ENCODE measurements at places on chromosomes 11 and 22.

DNA sequence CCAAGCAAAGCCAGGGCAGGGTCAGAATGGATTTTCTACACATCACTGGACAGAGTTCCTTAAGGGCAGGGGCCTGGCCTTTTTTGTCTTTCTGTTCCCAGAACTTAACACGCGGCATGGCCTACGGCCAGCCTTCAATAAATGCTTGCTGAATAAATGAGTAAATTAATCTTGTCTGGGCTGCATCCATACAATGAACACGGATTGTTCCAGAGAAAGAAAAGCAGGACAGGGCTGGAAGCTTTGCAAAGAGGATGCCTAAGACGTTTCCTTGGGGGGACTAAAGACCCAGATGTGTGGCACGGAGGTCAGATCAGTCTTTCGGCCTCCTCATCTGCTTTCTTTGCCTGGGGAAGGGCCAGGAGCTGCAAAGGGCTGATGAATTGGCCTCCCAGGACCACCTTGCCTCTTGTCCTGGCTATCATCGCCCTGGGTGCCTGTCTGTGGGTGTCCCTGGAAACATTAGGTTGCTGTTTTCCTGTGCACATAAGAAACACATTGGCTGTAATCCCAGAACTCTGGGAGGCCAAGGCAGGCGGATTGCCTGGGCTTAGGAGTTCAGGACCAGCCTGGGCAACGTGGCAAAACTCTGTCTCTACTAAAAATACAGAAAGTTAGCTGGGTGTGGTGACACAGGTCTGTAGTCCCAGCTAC is 20.8 kb upstream of the RFPL3 start:
- no peak for DNase-seq

DNA sequence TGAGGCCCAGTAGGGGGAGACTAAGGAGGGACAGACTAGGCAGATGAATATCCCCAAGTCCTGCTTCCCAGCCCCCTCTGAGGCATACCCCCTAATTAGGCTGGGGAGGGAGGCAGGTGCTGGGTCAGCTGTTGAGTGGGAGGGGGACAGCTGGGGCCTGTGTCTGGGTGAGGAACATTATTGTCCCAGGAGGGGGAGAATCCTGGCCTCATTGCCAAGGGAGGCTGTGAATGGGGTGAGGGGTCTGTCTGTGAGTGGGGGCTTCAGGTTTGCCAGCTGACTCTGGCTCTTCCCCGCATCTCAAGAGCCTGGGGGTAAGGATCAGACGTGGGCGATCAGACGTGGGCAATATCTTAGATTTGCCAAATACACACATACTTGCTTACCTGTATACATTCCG is 2.1 kb downstream of the INPPL1 start:
- no peak for DNase-seq

- DNase-seq = no peak
Measured at GRCh38 chr11:85184721-85185120, 442.4 kb downstream of the DLG2 start.

DNA sequence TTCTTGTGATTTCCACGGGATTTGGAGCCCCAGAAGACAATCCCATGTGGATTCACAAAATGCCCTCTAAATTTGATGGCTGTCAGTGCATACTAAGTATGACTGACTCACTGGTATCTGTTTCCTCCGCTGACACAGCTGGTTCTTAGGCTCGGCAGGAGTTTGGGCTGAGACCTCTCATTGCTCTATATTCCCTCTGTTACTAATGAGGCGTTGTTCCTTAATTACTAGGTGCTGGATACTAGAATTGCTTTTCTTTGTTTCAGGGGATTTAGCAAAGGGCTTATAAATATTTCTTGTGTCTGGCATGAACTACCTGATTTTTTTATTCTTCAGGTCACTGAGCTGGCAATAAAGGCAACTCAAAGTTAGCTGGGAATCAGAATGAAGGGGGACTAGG is 53.2 kb upstream of the EHF start:
- no peak for DNase-seq

- DNase-seq = peak; percentile 59
Measured at GRCh38 chr22:50190182-50190940, 4.6 kb downstream of the TRABD start.

DNA sequence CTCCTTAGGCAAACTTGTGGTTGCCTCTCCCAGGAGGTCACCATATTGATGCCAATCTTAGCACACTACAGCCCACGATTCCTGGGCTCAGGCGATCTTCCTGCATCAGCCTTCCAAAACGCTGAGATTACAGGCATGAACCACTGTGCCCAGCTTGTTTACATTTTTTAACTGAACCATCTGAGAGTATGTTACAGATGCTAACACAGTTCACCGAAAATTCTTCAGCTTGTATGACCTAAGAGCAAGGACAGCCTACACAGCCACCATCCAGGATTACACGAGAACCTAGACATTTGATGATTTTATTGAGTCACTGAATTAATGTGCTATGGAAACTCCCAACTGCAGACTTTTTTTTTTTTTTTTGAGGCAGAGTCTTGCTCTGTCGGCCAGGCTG is 5.8 kb upstream of the LGALS1 start:
- DNase-seq = no peak

DNA sequence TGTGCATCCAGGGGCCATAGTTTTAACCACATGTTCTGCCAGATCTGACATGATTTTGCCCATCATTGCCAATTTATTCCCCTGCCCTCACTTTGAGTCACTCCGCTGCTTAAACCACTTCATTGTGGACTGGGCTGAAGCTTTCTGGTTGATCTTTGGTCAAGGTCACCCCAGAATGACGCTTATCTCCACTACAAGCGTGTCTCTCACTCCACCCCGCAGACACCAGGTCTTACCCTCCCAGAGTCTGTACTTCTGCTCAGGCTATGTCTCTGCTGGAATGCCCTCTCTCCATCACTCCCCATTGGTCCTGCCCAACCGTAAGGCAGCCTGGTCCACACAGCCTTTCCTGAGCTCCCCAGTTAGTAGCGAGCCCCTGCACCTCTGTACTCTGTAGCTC is 170.5 kb upstream of the SYT13 start:
- DNase-seq = no peak

DNA sequence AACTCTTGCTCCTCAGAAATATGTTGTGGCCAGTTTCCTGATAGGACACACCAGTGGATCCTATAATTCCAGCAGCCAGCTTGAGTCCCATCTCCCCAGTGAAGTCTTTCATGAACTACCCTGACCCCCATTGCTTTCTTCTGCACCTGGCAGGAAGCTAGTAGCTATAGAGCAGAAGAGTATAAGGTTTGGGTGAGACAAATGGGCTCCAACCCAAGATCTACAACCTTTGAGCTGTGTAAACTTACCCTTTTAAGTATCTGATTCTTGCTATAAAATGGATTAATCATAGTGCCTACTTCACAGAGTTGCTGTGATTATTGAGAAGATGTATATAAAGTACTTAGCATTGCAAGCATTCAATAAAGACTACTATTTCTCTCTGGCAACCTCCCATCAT is 396.9 kb upstream of the CADM1 start:
- DNase-seq = no peak

Data from fibroblast of the aortic adventitia (primary cell).